ENCODE measurements at places on chromosomes 6 and 20.

- no peak for DNase-seq
Measured at GRCh38 chr20:54017846-54018245, 52.5 kb downstream of the BCAS1 start.

DNA sequence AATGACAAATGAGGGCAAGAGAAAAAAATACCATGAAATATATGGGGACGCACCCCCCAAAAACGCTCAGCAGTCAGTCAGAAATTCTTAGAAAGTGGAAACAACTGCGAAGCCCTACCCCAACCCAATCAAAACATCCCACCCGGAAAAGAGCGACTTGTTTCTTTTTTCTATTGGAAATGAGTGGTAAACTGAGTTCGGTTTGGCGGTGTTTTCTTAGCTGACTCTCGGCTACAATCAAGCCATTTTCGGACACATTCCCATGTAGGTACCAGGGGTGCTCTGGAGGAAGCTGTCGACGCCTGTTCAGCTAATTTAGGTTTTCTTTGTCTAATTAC is 1.9 kb upstream of the FOXF2 start:
- no peak for DNase-seq

DNA sequence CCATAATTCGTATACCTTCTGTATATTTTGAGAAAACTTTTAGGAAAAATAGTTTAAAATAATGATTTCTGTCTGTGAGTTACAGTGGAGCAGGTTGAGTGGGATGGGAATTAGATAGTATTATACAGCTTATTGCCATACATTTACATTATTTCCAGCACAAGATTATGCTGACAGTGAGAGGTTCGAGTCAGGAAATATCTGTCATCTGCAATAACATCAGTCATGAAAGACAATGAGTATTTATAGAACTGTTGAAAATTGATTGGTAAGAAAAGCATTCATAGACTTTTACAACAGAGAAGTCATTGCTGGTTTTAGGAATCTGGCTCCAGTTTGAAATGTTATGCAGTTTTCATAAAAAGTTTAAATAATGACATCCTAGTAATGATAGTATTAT is 45.9 kb downstream of the FAM135A start:
- no peak for DNase-seq

- DNase-seq, result peak; percentile 12
Measured at GRCh38 chr6:131831392-131831791, 23.6 kb downstream of the ENPP1 start.

DNA sequence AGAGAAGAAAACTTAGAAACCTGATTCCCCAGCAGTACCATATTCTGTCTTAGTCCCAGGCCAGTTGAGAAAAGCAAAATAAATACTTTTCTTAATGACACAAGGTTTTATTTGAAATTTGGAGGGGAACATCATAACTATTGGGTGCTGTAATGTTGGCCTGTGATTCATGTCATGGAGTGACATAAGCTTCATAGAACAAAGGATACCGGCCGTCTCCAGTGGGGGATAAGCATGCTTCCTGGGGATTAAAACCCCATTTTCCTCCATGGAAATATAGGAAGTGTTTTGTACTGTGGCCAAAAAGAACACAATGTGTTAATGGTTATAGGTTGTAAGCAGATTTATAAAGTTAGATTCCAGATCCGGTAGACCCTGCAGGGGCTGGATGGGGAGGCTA is 18.0 kb downstream of the MTHFD1L start:
- no peak for DNase-seq

GRCh38 chr6:137911675-137912191 is 44.7 kb downstream of the TNFAIP3 start:
- no peak for DNase-seq

GRCh38 chr6:143158113-143158581 is 97.5 kb downstream of the AIG1 start:
- DNase-seq, result no peak

DNA sequence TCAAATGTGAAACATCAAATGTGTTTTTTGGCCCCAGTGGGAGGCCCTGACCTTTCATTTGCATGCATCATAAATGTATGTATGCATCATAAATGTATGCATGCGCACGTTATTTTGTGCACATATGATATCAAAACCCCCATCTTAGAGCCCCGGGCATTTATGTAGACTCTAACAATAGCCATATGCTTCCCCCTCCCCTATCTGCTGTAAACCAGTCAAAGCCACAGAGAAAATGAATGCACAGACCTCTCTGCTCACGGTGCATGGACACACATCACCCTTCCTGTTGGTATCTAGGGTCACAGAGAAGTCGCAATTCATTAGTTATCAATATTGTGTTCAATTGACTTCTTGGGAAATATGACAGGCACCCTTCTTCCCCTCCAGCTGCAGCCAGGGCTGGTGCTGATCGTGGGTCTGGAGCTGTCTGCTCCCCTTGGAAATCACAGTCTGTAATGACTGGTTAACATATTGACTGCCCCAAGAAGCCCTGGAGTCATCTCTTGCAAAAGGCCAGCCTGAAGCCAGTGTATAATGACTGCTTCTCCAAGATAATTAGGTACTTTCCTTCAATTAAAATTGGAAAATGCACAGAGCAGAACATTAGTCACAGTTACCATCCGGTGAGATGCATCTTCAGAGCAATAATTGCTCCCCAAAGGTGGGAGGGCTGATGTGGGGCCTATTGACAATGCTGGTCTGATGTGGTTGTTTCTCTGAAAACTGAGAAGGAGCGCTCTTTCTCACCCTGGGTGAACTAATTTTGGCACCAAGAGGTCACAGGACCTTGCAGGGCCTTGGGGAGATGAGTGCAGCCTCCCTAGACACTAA is 532.2 kb downstream of the CDH26 start:
- no peak for DNase-seq

DNA sequence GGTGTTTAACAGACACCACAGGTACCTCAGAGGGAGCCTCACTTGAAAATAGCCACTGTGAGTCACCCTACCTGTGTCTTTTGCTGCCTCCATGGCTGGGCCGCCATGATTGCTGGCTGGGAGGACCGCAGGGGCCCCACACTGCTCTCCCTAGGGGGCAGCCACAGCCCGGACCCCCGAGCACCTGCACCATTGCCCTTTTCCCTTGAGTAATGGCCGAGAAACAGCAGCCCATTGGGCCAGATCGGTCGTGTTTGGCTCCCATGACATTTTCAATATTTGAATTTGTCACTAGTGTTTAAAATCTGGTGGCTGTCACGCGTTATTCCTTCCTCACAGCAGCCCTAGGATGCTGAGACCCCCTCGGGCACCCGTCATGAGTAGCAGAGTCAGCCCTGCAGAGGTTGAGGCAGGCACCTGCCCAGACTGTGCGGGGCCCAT is 6.7 kb downstream of the ZBP1 start:
- DNase-seq, result no peak

- DNase-seq, result no peak
Measured at GRCh38 chr6:137272403-137272802, 53.2 kb upstream of the IFNGR1 start.

DNA sequence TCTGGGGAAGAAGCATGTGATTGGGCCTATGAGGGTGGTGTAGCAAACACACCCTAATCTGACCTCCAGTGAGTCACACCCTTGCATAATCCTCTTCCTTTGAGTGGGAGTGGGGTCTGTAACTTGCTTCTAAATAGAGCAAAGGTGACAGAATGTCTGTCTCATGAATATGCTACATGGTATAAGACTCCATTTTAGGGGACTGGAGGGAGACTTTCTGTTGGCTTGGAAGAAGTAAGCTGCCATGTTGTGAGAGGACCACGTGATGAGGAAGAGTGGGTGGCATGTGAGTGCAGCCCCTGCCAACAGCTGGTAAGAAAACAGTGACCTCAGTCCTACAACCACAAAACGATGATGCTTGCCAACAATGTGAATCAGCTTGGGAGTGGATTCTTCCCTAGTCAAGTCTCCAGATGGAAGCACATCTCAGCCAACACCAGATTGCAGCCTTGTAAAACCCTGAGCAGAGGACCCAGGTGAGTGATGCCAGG is 3.7 kb downstream of the AK9 start:
- peak; percentile 37 for DNase-seq

DNA sequence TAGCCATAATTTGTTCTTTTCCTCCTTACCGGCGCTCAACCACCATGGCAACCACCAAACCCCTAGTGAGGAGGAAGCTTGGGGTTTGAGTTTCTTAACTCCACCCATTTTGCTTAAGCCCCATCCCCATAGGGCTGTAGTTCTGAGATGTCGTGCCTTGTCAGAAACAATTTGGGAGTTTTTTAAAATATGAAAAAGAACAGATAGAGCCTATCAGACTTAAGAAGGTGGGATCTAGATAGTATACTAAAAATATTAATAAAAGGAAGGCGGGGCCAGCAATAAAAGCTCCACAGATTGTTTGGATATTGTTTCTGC is 5.6 kb downstream of the BRD2 start:
- no peak for DNase-seq

DNA sequence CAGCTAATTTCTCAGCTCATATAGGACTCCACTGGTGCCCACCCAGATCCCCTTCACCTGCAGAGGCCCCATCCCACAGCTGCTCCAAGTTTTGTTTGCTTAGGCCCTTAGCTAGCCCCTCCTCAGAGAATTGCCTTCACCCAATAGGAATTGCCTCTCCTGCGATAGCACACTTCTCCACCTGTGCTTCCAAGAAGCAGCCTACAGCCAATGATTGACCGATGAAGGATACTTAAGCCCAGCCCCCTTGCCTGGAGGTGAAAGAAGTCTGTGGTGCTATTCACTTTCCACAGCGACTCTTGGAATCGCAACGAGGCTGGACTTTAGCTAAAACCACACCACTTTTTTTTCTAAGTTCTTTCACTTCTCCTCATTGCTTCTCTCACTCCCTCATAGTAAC is 353.2 kb upstream of the BTBD3 start:
- DNase-seq, result no peak

- DNase-seq, result no peak
Measured at GRCh38 chr6:151130329-151130728, 109.4 kb upstream of the AKAP12 start.
